ENCODE measurements at places on chromosomes 1 and 21.

GRCh38 chr1:205440476-205441317 lies 15.1 kb downstream of the BLACAT1 start:
- peak; percentile 44 for DNase-seq

DNA sequence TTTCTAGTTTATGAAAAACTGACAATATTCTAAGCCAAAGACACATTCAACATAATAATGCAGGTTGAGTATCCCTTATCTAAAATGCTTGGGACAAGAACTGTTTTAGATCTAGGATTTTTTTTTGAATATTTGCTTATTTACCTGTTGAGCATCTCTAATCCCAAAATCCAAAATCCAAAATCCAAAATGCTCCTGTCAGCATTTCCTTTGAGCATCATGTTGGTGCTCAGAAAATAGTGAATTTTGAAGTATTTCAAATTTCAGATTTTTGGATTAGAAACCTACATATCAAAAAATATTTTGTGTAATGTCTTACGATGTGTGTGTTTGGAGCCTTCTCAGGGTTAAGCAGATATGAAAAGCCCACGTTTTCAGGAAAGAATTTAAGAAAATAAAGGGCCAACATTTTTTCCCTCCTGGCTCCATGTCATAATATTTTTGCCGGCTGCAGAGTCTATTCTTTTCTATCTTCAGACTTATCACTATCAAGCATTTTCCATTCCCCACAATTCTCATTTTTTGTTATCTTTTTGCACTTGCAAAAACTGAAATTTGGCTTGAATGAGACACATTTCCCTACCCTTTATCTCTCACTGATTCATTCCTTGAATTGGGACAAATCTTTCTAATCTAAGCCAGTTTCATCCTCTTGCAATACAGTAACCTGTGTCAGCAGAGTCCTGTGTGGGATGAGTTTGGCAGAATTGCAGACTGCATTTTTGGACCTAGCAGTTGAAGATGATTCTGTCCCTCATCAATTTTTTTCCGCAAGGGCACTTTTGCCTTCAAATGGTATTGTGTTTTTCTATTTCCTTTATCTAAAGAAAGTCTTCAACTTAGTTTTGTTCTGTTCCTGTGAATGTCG lies 233.9 kb downstream of the DISC1 start:
- DNase-seq, result no peak

GRCh38 chr1:40221977-40222772 lies 25.6 kb upstream of the TMCO2 start:
- DNase-seq, result no peak

- DNase-seq, result no peak
These were observed 2.8 kb downstream of the TNFRSF1B start for GRCh38 chr1:12169442-12170135.

DNA sequence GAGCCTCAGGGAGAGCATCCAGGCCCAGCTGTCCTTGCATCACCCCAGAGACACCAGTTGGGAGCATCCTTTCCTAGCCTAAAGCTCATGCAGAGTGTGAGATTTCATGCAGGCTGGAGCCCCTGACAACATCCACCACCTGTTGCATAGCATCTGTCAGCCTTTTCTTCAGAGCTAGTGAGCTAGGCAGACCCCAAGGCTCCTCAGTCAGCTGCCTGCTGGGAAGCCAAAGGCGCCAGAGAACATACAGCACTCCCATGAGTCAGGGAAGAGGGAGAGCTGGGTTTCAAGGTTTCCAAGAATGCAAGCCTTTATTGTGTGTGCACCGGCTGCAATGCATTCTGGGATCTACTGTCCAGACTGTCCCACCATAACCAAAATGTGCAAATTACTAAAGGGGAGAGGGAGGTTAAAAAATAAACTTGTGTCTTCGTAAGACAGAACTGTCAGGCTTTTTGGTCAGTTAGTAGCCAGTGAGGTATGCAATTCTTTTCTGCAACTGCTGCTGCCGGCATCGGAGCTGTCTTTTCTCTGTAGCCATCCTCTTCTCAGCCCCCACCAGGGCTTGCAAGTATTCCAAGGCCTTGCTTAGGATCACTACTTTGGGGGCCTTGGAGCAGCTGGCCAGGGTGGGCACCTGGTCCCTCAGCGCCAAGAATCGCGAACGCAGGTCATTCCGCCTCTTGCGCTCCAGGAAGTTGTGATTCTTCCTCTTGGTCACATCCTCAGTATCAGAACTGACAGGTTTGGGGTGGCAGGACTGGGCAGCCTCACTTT lies 4.6 kb downstream of the MYCL start:
- no peak for DNase-seq

- DNase-seq, result no peak
These were observed 25.4 kb downstream of the ANGEL2 start for GRCh38 chr1:212990276-212990675.

DNA sequence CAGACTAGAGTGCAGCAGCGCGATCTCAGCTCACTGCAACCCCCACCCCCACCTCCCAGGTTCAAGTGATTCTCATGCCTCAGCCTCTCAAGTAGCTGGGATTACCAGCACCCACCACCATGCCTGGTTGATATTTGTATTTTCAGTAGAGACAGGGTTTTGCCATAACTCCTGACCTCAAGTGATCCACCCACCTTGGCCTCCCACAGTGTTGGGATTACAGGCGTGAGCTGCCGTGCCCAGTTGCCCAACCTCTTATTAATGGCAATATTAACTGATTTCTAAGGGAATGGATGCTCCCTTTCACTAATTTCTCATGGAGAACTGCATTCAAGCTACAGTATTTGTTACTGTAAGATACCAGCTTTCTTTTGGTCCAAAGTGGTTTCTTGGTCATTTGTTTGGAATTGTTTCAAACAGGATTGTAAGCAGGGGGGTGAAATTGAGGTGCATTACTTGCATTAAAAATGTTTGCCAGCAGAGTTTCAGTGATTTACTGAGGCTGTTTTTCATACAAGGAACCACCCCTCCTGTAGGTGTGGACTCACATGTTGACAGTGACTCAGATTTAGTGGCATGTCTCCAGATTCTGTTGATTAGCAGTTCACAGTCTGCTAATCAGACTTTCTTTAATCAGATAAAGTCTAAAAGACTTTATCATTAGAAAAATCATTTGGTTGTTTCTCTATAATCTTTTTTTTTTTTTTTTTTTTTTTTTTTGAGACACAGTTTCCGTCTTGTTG lies 3.9 kb upstream of the TGFBR3 start:
- peak; percentile 75 for DNase-seq

DNA sequence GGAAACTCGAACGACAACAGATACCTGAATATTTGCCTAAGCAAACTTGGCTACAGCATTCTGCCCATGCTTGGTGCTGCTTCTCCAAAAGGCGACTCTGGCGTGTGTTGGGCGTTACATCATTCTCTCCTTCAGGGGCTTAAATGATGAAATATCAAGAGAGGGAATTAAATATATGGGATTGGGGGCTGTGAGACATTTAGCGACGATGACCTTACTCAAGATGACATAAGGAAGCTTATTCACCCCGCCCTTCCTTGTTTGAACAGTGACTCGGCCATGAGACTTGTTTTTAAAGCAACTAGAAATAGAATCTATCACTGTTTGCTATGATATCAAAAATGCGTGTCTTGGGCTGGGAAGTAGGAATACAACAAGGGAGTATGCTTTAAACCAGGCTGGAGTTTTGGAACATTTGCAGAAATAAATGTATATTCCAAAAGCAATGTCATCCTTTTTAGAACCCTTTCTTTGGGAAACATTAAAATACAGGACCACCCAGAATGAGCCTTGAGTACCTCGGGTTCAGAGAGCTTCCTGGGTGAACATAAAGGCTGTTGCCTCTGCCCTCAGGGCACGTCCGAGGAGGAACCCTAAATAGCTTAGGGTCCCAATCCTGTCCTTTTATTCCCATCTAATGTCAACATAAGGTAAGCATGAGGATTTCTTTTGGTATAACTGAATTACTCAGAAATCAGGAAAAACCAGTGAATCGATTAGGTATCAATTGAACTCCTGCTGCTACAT lies 123.3 kb upstream of the SLC45A1 start:
- DNase-seq, result peak; percentile 71

DNA sequence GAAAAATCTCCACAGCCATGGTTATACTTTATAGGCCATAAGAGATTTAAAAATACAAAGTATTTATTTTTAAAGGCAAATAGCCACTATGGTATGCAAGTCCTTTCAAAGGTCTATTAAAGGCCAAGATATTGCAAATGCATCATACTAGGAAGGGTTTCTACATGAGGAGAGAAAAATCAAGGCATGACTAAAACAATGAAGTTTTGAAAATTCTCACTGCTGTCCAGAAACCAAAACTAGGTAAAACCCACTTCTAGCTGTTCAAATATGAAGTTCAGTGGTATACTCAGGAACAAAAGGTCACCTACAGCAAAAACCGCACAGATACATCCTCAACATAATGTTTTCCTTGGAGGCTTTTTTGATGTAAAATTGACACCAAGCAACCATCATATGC lies 75.0 kb downstream of the EPS15 start:
- DNase-seq, result no peak

DNA sequence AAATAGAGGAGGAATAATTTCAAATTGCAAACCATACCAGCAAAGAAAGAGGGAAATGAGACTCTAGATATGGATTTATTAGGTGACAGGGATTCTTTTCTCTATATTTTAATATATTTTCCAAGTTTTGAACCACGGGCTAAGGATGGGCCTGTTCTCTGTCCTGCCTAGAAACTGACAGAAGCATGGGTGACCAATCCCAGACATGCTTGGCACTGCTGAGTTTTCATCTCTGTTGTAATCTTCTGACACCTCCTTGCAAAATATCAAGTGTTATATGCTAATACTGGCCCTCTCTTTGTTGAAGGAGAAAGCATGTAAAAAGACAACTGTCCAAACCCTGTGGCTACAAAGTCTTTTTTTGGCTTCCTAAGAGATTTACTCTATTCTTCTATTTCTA lies 774 bp upstream of the ANGPTL7 start:
- DNase-seq, result no peak

DNA sequence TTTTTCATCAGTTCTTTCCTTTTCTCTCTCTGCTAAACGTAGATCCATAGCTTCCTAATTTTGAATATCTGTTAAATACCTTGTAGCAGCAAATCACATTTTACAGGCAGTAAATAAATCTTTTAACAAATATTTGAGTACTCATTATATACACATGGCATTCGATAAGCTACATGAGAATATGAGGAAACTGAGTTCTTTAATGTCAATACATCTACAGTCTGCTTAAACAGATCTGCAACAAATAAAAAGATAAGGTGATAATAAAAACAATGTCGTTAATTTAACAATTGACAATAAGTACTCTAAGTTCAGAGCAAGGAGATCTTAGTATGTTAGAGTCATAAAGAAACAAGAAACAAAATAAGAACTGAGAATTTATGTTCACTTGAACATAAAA lies 42.9 kb downstream of the SELENOF start:
- DNase-seq, result no peak

DNA sequence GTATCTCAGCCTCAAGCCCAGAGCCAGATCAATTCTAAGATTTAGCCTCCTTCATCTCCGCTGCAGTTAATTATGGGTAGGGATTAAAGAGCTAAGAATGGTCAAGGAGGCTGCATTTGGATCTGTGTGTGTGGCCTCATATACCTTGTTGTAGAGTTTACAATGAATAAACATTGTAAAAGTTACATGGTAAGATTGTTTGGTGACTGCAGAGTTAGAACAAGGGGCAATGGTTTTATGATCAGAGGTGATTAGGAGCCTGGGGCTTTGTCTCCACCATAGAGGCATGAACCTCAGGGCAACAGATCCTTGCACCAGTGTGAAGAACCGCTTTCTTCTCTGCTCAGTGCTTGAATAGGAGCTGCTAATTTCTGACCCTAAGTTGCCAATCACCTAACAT lies 77.0 kb upstream of the MARK1 start:
- no peak for DNase-seq

DNA sequence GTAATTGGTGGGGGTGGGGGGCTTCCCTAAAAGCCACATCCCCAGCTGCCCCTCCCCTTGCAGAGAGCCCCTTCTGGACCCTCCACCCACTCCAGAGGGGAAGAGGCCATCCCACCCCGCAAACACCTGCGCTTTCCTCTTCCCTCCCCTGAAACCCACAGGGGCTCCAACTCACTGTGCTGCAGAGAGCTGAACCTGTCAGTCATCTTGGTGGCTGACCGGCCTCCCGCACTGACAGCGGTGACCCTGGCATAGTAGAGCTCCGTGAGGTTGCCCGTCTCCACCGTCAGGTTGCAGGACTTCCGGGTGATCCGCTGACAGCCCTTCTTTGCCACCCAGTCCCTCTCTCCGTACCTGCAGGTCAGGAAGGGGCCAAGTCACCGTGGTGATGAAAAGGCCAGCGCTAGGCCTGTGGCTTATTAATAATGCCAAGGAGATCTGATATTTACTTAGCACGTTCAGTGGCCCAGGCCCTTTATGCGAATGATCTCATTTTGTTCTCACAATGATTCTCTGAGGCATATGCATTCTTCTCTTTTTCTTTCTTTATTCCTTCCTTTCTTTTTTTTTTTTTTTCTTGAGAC lies 5.9 kb downstream of the IL22RA1 start:
- no peak for DNase-seq

DNA sequence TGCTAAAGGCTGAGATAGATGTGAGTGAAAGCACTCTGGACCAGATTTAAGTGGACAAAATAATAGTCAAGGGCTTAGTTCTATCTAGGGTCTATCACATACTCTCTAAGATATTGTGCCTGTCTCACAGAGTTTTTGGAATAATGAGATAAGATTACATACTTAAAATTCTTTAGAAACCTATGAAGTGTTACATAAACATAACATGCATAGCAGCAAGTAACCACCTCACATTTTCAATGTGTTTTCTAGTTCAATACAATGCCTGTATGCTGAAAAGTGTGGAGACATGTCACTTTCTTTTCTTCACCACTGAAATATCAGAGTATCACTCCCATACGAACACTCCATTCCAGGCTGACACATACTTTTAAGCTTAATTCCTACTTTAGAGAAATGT lies 16.2 kb downstream of the SDCCAG8 start:
- no peak for DNase-seq

GRCh38 chr1:198678301-198678836 lies 39.5 kb downstream of the PTPRC start:
- DNase-seq, result no peak

All from dermis microvascular lymphatic vessel endothelial cell (primary cell).